ENCODE measurements at places on chromosomes 4 and X. TPM values are rescaled to one million over a fixed set of nuclear protein-coding genes. Genes with fewer than 3 reads are reported as not detected.

Gene ASMT
- not detected for total RNA-seq

Gene IRAK1
- total RNA-seq: 59.0 TPM

Gene HTN1
- total RNA-seq: not detected

Gene IL2
- total RNA-seq: not detected

Gene RTL3
- not detected for total RNA-seq

Gene SMIM43
- total RNA-seq: 0.23 TPM

Gene LUZP4
- total RNA-seq: not detected

Gene ARR3
- total RNA-seq: not detected

Gene RASSF6
- total RNA-seq: not detected

Gene RAB39B
- 0.53 TPM for total RNA-seq

Data from smooth muscle cell of the coronary artery (primary cell).